HTR-8/SVneo (cell line): ENCODE measurements at places on chromosomes 1 and 21.

GRCh38 chr1:7265771-7266371 is 480.6 kb downstream of the CAMTA1 start:
- DNase-seq, result peak; percentile 39

DNA sequence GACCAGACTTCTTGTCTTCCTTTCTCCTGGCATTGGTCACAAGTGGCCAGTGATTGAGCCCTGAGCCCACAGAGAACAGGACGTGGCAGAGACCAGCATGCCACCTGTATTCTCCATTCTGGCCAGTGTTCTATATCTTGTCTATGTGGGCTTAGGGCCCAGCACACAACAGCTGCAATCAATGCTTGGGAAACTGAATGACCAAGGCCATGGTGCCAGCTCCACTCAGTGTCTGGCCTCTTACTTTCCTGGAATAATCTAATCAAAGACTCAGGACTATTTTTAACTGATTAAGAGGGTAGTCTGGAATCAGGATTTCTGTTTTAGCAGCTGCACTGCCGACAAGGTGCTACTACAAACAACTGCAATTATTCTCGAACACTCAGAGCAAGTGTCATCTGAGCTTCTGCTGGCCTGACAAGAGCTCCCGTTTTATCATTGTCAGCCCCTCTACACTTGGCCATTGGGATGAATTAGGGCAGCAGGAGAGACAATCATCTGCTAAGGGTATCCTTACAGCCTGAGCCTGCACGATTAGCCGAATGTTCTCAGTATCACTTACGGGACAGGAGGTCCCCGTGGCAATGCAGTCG is 74.4 kb upstream of the GRIK3 start:
- no peak for DNase-seq

DNA sequence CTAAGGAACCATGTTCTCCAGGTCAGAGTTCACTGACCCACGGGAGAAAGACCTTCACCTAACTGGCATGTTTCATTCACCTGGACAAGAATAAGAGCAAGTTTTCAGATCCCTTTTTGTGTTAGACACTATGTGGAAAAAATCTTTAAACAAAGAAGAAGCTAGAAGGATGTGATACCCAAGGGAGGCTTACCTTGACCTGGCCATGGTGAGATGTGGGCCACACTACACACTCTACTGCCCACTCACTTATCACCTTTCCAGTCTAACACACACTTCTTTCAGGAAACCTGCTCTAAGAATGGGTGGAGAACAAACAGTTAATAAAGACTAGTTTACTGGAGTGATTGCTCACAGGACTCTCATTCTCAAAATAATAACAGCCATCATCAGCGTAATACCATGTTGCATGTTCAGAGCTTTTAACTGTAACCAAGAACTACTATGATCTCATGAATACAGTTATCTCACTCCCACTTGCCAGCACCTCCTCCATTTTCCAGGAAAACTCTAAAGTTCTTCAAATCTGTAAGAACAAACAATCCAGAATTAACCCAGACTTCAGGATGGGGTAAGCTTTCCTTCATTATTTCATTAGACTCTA is 1.4 kb downstream of the RGS8 start:
- DNase-seq, result no peak

DNA sequence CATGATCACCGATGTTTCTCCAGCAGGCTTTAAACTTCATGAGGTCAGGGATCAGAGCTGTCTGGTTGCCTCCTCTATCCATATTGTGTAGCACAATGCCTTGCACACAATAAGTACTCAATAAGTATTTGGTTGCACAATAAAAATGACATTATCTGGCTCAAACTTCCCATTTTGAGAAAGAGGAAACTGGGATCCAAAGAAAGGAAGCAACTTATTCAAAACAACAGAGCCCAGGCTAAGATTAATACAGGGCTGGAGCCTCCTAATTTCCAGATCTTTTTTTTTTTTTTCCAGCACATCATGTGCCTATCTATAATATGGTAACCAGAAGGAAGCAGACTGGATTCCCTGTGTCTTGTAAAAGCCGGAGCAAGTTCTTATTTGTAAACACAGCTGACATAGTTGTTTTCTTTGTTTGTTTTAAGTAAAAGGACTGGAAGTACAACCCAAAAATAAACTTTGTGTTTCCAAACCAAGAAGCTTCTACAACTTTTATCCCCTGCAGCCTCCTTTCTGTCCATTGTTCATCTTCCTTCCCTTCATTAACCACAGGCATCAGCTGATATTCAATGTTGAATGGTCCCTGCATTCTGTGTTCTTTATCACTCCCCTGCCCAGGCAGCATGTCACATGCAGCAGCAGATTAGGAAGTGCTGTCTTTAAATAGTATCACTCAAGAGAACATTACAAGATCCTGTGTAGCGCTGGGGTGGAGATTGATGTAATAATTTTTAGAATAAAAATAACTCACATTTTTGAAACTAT is 71.2 kb upstream of the HOOK1 start:
- no peak for DNase-seq

- DNase-seq, result no peak
Measured at GRCh38 chr1:188017921-188018320, 1189.2 kb downstream of the PLA2G4A start.
